ENCODE measurements at places on chromosomes 12 and 14.

GRCh38 chr12:71431991-71432390, 7.6 kb upstream of the LGR5 start:
- no peak for DNase-seq

- no peak for DNase-seq
Measured at GRCh38 chr12:104248444-104248843, 32.9 kb downstream of the TXNRD1 start.

DNA sequence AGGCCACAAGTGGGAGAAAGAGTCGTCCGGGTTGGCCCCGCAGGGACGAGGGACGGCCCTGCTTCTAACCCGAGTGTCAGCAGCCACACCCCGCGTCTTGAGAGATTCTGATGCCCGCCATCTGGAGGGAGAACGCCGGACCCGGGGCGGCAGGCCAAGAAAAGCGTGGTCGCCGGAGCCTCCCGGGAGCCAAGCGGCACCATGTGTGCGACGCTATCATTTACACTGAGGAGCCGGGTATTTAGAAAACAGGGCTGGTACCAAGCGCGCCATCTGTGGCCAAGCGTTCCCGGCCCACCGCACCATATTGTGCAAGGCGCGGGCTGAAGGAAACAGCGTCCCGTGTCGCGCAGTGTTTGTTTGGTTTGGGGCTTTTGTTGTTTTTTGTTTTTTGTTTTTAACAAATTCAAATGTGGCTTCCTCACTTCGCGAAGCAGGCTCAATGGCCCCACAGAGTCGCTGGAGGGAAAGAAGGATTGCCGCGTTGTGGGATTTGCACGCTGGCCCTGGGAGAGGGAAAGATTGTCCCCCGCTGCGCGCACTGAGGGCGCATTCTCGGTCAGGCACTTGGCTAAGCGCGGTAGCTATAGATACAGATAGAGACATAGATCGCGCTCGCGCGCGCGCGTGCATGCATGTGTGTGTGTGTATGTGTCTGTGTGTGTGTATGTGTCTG, 153.8 kb downstream of the BCL11B start:
- no peak for DNase-seq

DNA sequence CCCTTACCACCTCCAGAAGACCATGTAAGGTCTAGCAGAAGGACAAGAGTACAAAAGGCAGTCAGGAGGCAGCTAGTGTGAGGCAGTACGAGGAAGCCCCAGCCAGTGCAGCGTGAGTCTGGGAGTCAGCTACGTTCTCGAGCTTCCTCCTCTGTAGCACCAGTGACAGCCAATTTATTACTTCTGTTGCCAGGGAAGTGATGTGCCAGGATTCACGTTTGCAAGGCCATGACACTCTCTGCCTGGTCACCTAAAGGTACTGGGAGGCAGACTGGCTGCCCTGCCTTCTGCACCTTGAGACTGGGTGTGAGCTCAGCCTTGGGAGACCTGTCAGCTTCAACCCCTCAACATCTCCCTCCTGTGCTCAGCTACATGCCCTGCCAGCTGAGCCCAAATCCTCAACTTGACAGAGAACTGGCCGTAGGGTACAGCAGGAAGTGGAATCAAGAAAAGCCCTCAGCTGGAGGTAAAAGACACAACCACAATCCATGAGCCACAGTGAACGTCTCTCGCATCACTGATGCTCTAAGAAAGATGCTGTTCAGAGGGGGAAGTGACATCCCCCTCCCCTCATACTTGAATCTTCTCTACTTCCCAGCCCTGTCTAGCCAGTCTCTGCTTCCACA, 182.5 kb upstream of the RGS6 start:
- no peak for DNase-seq

GRCh38 chr14:102866982-102867761, 55.3 kb upstream of the AMN start:
- DNase-seq, result no peak
